ENCODE measurements at places on chromosomes 7 and 10.

DNA sequence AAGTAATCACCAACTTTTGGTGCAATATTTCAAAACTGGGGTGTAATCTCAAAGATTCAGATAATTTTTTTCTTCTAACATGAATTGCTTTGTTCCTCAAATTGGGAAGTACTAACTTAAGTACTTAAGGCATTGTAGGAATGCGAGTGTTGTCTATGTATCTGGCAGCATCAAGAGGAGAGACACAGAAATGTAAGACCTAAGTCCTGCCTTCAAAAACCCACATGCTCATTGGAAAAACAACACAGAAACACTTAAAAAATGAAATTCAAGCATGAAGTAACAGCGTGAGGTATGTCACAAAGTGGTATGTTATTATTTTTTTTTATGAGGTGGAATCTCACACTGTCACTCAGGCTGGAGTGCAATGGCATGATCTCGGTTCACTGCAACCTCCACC lies 288.5 kb downstream of the ZEB1 start:
- no peak for DNase-seq

DNA sequence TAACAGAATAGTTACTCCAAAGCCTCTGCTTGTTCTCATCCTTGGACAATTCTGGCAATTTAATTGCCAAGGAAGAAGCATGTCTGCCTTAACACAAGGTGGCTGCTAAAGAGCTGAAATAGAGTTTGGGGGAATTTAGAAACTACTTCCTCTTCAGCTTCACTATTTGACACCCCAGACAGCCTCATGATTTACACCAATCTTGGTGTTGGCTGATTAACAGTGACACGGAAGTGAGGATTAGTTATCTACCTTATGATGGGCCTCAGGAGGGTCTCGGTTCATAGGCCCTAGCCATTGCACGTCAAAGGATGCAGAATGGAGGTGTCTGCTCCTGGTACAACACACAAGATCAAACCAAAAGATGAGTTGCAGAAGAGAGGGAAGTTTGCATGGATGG lies 102.4 kb downstream of the RELN start:
- DNase-seq = no peak

GRCh38 chr7:100854146-100854895 lies 1.8 kb downstream of the SLC12A9 start:
- DNase-seq = no peak

- no peak for DNase-seq
Observed at GRCh38 chr10:90571481-90572258, 286.2 kb downstream of the HTR7 start.

DNA sequence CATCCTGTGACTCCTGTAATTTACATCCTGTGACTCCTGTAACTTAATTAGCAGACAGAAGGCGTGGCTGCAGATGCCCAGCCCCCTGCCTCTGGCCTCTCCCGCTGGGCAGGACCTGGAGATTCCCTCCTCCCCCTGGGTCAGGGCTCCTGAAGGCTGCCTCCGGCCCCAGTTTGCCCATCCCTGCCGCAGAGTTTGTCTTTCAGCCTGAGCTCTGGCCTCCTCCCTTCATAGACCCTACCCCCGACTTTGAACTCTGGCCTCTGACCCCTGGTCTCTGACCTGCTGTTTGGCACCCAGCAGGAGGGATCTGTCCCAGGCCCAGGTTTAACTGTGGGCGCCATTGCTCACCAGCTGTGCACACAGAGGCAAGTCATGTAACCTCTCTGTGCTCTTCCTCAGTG lies 45.6 kb downstream of the ELFN1 start:
- DNase-seq = no peak

GRCh38 chr10:115871855-115872254 lies 401.2 kb downstream of the GFRA1 start:
- no peak for DNase-seq
